ENCODE measurements at places on chromosomes 7 and 10.

DNA sequence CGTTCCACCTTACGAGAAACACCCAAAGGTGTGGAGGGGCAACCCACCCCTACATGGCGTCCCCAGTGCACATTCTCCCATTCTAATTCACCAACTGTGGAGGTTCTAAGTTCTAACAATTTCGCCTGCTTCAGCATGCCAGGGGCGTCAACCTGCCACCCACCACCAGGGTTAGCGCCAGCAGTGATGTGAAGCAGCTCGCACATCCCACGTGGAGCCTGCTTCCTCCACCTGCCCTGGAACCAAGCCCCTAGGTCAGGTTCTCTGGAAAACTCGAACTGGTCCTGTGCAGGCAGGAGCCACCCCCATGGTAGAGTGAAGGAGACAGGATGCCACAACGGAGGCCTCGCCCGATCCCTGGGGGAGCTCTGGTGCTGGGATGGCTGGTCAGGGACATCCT is 33.3 kb upstream of the FXYD4 start:
- DNase-seq = no peak

- DNase-seq = no peak
Observed at GRCh38 chr10:13823709-13824405, 237.1 kb downstream of the PRPF18 start.

DNA sequence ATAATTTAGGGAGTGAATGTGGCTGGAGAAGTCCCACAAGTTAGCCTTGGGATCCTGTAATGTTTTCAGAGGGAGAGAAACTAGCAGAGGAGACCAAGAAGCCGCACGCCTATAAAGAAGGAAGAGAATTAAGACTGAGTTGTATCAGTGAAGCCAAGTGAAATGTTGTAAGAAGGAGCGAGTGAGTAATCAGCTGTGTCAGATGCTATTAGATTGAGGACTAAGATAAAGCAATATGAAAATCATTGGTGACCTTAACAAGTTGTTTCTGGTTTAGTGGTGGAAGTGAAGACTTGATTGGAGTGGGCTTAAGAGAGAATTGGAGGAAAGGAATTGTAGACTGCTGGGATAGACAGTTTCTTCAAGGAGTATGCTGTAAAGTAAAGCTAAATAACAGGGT is 8.8 kb downstream of the CCSER2 start:
- DNase-seq = no peak

DNA sequence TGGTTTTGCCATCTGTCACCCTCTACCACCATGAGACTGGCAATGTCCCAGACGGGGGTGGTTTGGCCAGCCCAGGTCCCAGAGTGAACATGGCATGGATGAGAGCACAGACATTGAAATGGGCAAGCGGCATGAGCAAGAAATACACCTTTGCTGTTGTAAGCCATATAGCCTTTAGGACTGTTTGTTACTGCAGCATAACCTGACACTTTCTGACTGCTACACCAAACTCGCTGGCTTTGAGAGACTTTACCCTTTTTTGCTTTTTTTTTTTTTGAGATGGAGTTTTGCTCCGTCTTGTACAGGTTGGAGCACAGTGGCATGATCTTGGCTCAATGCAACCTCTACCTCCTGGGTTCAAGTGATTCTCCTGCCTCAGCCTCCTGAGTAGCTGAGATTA is 5.2 kb upstream of the MUC3A start:
- no peak for DNase-seq

DNA sequence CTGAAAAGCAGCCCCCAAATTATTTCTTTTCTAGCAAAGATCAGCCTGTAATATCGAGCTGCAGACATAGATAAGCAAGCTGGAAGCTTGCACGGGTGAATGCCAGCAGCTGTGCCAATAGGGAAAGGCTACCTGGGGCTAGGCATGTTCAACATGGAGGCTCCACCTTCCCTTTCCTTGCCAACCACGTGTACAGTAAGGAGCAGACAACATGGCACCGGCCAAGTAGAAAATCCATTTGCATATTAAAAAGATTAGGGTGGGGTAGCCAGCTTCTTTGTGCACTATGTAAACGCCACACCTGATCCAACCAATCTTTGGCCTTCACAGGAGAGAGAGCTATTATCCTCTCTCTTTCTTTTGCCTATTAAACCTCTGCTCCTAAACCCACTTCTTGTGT is 56.7 kb upstream of the SEPHS1 start:
- DNase-seq = no peak

- DNase-seq = no peak
Observed at GRCh38 chr7:132300599-132301277, 275.5 kb downstream of the PLXNA4 start.

Data from GM12864 (cell line).